ENCODE measurements at places on chromosomes 4 and X.

DNA sequence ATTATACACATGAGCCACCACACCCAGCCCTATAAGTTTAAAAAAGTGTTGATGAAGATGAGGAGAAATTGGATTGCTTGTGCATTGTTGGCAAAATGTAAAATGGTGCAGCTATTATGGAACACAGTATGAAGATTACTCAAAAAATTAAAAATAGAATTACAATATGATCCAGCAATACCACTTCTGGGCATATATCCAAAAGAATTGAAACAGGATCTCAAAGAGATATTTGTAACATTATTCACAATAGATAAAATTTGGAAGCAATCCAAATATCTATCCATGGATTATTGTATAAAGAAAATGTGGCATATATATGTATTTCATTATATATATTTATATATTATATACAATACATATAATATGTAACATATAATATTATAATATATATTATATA is 515.6 kb upstream of the GNPDA2 start:
- no peak for DNase-seq

GRCh38 chr4:181793096-181793495 is 450.1 kb upstream of the TENM3 start:
- no peak for DNase-seq

GRCh38 chr4:126777649-126778048 is 855.1 kb upstream of the INTU start:
- DNase-seq = no peak

GRCh38 chr4:67874986-67875385 is 8.8 kb downstream of the TMPRSS11D start:
- no peak for DNase-seq

GRCh38 chr4:59500103-59500502 is 1700.0 kb upstream of the ADGRL3 start:
- DNase-seq = no peak

DNA sequence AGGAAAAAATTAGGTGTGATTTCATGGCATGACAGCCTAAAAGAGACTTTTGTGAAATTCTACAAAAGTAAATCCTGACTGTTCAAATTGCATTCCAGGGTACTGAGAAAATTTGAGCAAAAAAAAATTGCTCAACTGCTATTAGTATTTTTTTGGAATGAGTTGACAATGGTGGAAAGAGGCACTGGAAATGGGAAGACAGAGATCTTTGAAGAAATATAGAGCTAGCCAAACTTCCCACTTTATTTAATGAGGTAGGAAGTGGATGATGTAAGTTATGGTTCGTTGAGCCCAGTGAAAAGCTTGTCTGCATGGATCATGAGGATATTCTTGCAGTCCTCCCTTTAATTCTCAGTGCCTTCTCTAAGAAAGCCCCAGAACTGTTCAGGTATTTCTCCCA is 183.8 kb downstream of the PTTG2 start:
- no peak for DNase-seq

DNA sequence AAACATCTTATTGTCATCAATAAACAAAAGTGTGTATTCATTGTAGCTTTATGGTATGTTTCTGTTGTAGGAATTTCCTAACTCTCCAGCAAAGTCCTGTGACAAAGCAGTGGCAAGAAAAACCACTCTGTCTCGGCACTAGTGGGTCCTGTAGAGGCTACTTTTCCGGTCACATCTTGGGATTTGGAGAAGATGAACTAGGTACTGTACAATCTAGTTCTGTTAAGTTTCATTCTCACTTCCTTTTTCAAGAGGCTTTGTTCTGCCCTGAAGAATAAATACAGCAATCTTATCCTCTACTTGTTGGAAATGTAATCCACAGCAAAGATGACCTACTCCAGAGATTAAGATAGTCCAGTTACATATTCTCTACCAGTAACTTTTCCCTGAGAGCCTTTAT is 69.3 kb downstream of the HHIP start:
- DNase-seq = no peak

GRCh38 chrX:107429090-107429489 is 20.4 kb upstream of the FRMPD3 start:
- DNase-seq = peak; percentile 43

- no peak for DNase-seq
Measured at GRCh38 chr4:41178372-41179370, 35.7 kb downstream of the APBB2 start.

DNA sequence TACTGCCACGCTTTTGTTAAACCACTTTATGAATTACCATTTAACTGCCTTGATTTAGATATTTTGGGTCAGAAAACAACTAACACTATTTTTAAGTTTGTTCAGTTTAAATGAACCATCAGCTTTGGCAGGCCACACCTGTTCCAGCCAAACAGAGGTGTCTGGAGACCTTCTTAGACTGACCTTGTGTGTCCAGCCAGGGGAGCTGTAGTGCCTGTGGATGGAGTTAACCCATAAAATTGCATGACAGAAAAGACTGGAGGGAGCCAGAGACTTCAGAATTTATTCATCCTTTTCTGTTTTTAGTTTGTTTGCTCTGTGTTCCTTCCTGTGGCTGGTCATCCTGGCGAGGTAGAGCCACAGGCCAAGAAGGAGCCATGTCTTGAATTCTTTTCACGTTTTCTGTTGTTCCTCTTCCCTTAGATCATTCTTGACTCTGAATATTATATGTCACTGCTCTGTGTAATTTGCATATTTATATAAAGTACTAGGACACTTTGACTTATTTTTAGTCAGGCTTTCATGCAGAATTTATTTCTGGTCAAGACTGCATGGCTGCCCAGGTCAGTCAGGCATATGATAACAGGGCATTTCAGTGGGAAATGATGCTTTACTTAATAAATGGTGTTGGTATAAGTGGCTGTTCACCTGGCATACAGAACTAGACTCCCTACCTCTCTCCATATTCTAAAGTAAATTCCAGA is 26.7 kb downstream of the HERC3 start:
- no peak for DNase-seq

DNA sequence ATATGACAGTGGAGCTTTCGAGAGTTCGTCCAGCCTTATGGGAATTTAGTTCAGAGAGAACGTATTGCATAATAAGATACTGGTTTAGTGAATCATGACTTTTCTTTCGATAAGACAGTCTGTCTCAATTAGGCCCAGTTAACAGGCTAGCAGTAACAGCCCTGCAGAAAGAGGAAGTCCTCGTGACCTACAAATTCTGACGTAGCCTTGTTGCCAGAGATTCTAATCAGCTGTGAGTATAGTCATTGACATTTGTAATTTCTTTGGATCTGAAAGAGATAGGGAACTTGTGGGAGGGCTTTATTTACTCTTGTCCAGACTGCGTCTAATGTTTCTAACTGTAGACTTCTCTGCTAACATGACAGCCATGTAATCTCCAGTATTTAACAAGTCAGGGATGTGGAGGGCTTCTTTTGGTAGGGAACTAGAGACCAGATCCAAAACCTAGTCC is 15.8 kb downstream of the ART3 start:
- DNase-seq = peak; percentile 95

- DNase-seq = no peak
Measured at GRCh38 chr4:55270481-55270880, 75.6 kb upstream of the SRD5A3 start.

DNA sequence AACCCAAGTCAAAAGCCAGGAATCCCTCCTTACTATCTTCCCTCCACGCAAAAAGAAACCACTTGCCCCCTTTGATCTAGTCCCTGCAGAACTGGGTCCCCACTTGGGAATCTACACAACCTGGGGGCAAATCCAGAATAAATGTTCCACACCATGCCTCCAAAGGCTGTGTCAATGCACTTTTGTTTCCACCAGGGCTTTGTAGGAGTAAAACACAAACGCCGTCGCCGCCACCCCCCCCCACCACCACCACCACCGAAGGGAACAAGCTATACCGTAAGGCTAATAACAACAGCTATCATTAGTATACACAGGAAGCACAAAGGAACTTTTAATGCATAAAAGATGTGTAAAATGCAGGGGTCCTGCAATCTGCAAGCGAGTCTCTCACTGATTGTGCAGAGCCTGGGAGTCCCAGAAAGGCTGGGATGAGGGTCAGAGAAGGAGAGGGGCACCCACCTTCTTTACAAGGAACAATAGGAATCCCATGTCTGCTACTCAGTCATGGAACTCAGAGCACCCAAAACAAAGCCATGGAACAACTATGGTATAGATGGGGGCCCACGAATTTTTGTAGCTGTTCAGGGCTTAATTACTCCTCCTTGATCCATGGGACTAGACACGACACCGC is 13.2 kb downstream of the BCOR start:
- no peak for DNase-seq

GRCh38 chr4:68997040-68997439 is 45.4 kb upstream of the UGT2A3 start:
- no peak for DNase-seq

DNA sequence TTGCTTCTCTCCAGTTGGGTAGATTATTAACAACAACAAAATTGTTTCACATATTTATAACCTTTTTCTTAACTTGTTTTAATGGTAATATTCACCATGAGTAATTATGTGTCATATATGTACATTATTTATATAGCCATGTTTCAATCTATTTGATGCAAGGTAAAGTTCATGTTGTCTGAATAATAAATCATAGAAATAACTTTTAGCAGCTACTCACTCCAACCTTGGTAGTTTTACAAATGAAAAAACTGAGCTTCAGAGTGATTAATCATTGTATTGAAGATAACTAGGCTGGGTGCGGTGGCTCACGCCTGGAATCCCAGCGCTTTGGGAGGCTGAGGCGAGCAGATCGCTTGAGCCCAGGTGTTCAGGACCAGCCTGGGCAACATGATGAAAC is 46.0 kb downstream of the TMA16 start:
- no peak for DNase-seq

DNA sequence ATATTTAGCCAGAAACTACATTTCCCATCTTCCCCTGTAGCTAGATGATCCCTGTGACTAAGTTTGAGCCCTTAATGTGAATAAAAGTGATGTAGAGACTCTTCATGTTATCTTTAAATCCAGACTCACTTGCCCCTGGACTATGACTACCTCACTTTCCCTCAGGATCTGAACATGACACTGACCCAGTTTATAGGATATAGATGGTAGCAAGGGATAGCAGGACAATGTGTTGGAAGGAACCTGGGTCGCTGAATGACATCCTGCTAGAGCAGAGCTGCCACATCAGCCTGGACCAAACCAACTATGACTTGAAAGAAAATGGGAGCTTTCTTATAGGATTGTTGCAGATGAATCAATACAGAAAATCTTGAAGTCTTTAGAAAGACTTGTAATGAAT is 138.2 kb downstream of the PACRGL start:
- DNase-seq = no peak

GRCh38 chr4:105305019-105305836 is 158.6 kb downstream of the TET2 start:
- no peak for DNase-seq
